Mesothelial cell of epicardium (in vitro differentiated cells): ENCODE measurements at places on chromosomes 4 and X. TPM values are rescaled to one million over a fixed set of nuclear protein-coding genes. Genes with fewer than 3 reads are reported as not detected.

The GLOD5 gene
- total RNA-seq, result not detected in 3 replicates

The AKAP14 gene
- not detected in 3 replicates for total RNA-seq

The XK gene
- 0.51 to 0.64 TPM (median 0.54 TPM) in 3 replicates for total RNA-seq

The GRID2 gene
- total RNA-seq, result 3.1 to 3.6 TPM (median 3.2 TPM) in 3 replicates

The CTPS2 gene
- total RNA-seq, result 75.1 to 78.1 TPM (median 75.3 TPM) in 3 replicates

The RHOXF1 gene
- total RNA-seq, result 0.47 to 0.89 TPM (median 0.52 TPM) in 3 replicates
